Kidney tubule cell (primary cell): ENCODE measurements at places on chromosomes 16 and 17.

DNA sequence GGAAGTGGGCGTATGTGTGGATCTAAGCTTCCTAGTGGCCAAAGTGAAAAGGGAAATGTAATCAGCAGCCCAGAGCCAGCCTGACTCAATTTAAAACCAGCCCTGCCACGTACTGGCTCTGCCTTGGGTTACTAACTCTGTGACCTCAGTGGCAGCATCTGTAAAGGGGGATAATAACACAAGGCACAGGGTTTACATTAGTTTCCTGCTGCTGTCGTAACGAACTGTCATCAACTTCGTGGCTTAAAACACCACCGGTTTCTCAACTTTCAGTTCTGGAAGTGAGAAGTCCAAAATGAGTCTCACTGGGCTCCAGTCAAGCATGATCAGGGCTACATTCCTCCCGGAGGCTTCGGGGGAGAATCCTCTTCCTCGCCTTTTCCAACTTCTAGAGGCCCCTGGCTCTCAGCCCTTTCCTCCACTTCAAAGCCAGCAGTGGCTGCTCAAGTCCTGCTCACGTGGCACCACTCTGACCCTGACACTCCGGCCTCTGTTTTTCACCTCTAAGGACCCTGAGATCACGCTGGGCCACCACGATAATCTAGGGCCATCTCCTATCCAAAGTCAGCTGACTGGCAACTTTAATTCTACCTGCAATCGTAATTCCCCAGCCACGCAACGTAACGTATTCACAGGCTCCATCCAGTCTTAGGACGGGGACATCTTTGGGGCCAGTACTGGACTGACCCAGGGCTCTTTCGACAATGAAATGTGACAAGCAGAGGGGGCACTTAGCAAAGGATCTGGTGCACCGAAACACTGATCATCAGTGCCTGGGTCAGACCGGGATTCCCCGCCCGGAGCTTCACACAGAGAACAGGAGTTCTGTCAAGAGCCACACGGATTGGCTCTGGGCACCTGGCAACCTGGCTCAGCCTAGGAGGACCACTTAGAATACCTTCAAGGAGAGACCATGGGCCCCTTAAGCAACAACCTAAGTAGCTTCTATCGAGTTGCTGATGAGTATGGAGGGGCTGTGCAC lies 14.5 kb downstream of the TMC6 start:
- peak; percentile 21 for DNase-seq

GRCh38 chr17:61836266-61837174 lies 26.8 kb downstream of the BRIP1 start:
- no peak for DNase-seq

DNA sequence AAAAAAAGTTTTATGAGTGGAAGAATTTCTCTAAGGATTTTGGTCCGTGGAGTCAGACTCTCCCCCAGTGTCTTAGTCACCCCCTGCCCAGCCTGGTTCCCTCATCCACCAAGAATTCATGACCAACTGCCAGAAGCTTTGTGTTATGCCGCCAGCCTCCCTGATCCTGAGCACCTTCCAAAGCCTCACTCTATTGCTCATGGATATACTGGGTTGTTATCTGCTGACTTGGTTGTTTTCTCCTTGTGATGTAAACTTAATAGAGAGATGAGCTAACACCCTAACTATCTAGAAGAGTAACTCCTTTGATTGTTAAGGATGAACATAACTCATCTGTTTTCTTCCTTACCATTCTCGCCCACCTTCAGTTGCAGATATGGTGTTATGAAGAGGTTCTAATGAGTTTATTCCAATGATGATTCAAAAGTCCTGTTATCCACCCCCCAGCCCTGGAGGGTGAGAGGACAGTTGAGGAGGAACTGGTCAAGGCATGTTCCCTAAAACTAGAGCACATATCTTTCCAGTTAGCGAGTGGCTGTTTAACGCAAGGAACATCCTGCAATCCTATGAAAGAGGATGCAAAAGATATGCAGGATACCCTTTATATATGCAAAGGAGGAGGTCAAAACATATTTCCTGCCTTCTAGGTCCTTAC lies 1.5 kb upstream of the PSMD3 start:
- DNase-seq: peak; percentile 95

- no peak for DNase-seq
Measured at GRCh38 chr17:33684735-33685134, 391.6 kb upstream of the ASIC2 start.

GRCh38 chr16:64437706-64438324 lies 684.0 kb downstream of the CDH11 start:
- DNase-seq: no peak

- DNase-seq: peak; percentile 44
Measured at GRCh38 chr17:57444682-57445450, 188.5 kb downstream of the MSI2 start.

GRCh38 chr16:89365044-89365467 lies 125.3 kb downstream of the ANKRD11 start:
- peak; percentile 85 for DNase-seq

DNA sequence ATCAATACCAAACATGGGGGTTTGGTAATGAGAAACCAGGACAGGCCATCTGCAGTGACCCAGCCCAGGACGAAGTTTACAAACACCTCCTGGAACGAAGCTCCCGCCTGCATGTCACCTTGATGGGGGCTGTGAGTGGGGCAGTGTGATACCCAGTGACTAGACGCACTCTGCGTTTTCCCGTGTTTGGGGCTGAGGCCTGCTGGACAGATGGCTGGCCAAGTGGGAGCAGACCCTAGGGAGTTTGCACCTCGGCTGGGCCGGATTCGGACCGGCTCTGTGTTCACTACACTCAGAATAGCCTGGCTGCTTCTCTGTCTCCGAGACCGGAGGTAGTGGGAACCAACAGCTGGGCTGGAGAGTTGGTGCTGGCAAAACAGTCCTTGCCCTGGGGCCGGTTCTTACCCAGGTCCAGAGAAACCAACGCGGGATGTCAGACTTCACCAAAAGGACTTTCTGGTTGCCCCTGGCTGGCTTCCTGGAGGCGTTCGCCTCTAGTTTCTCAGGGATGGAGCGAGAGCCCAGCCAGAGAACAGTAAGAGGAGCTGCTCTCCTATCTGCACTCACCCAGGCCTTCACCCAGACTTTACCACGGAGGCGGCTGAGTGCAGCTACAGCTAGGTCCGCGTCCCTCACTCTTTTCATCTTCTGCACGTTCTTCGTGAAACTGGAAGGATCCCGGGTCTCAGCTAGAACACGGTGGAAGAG lies 20.4 kb downstream of the CARHSP1 start:
- DNase-seq: no peak
